Ovary (tissue), 10 donors: ENCODE measurements at places on chromosomes 2 and 18. TPM values are rescaled to one million over a fixed set of nuclear protein-coding genes. Genes with fewer than 3 reads are reported as not detected.

SLC19A3 gene
- total RNA-seq = 5.6 TPM

ASPRV1 gene
- total RNA-seq = 5.5 TPM

OTOS gene
- not detected for total RNA-seq

CIB4 gene
- not detected for total RNA-seq
